ENCODE measurements at places on chromosomes 3 and 15.

DNA sequence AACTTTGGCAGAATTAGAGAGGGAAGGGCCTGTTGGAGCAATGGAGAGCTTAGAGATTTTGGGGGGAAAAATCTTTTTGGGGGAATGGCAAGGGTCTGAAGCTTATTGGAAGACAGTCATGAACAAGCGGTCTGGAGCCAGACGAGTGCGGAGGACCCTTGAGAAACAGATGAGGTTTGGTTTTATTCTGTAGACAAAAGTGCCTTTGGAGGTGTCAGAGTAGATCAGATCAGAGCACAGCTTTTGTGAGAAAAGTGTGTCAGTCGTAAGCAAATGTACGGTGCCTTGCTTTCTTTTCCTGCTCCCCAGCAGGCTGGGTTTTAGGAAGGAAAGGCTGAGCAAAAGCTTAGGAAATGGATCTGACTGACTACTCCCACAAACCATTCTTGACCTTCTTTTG lies 236.8 kb upstream of the TPRG1 start:
- DNase-seq, result no peak

- DNase-seq, result peak; percentile 54
Measured at GRCh38 chr15:52039925-52040781, 21.1 kb downstream of the MAPK6 start.

DNA sequence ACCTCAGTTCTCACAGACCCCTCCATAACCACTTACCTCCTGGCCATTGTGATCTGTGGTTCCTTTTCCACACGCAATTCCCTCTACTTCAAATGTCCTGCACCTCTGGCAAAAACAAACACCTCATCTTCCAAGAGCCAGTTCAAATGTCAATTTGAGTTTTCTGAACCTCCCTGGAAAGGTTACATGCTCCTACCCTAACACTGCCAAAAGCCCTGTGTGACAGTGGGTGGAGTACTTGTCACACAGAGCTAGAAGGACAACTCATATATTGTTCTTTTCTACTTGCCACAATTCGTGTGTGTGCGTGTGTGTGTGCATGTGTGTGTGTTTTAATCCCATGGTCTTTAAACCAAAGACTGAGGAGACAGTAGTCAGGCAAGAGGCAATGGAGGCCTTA lies 331.8 kb upstream of the ARHGEF26 start:
- no peak for DNase-seq

DNA sequence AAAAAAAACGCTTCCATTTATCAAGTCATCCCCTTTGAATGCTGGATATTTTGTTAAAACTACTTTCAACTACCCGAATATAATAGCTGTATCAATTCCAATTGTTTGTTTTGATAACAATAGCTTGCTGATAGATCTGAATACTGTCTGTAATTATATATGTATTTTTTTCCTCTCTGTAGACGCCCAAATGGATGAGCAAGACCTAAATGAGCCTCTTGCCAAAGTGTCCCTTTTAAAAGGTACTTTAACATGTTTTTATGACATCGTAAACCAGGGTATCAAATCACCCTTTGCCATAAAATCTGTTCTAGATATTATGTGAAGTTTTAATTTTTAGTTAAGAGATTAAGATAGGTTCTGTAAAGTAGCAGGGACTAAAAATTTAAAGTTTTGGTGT lies 111.5 kb upstream of the FLNB start:
- DNase-seq, result no peak

- DNase-seq, result peak; percentile 47
Measured at GRCh38 chr15:62647202-62647842, 395.2 kb upstream of the TPM1 start.

Data from NB4 (cell line).